ENCODE measurements at places on chromosomes 1 and 21.

GRCh38 chr1:28249866-28250295 lies 9.4 kb upstream of the SESN2 start:
- no peak for DNase-seq

GRCh38 chr1:112722601-112723510 lies 7.7 kb upstream of the PPM1J start:
- DNase-seq = no peak

DNA sequence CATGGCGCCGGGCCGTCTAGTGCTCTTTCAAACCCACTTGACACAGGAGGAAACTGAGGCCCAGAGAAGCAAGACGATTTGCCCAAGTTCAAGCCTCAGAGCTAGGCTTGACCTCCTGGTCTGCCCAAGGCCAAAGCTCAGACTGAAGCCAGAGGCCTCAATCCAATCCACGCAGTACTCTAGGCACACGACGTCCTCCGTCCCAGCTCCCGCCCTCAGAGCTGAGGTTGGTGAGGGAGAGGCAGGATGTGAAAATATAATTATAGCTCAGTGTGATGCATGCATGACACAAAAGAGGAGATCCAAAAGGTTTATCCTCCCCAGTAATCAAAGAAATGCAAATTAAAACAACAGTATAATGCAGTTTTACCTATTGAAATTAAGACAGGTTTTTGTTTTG lies 15.5 kb upstream of the ADGRB2 start:
- DNase-seq = no peak

DNA sequence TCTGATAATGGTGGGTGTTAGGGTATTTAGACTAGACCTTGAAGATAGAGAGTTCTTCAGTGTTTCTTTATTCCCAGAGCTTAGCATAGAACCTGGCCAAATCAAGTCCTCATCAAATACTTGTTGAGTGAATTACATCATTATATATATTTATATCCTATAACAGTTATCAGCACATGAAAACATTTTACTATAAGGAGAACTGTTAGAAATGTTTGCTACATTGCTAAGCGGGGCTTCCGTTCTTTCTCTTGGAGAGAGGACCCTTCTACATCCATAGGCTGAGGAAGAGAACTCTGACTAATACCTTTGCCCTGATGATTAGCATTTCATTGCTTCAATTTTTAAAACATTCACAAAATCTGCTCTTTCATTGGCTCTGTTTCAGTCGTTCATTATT lies 66.5 kb upstream of the NBL1 start:
- DNase-seq = no peak
